ENCODE measurements at places on chromosomes 16 and 17.

DNA sequence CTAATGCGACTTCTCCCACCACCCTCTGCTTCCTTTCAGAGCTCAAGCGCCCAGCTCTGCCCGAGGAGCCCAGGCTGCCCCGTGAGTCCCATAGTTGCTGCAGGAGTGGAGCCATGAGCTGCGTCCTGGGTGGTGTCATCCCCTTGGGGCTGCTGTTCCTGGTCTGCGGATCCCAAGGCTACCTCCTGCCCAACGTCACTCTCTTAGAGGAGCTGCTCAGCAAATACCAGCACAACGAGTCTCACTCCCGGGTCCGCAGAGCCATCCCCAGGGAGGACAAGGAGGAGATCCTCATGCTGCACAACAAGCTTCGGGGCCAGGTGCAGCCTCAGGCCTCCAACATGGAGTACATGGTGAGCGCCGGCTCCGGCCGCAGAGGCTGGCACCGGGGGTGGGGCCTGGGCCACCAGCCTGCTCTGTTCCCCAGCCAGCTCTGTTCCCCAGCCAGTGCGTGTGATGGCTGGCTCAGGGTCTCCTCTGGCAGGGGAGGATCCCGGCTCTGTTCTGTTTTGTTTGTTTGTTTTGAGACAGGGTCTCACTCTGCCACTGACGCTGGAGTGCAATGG is 18.7 kb downstream of the CRISPLD2 start:
- no peak for DNase-seq

- DNase-seq, result no peak
Observed at GRCh38 chr17:57766318-57766943, 21.3 kb upstream of the CCDC182 start.

GRCh38 chr17:77432742-77433141 is 292.0 kb downstream of the SEC14L1 start:
- no peak for DNase-seq

DNA sequence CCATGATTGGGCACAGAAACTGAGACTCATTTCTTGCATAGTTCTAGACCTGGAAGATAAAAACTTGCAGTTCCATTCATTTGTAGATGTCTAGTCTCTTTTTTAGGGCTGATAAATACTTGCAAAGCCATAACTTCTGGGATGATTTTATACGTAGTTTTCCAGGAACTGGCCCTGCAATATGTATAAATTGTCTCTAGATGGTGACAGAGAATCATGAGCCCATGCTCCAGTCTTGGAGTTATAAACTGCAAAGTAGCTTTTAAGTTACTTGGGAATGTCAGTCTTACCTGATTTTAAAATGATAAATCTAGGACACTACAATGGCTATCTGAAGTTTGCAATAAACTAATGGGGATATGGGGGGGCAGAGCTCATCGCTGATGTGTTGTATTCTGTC is 3.0 kb upstream of the ADAMTS18 start:
- DNase-seq, result no peak

DNA sequence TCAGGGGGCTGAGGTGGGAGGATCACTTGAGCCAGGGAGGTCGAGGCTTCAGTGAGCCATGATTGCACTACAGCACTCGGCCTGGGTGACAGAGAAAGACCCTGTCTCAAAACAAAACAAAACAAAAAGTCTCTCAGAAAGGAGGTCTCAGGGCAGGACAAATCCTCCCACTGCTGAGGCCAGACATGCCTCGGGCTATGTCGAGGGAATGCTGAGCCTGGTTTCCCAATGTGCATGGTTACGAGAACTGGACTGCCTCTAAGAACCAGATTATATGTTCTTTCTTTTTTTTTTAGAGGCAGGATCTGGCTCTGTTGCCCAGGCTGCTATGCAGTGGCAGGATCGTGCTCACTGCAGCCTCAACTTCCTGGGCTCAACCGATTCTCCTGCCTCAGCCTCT is 27.6 kb downstream of the TRAP1 start:
- DNase-seq, result no peak

- peak; percentile 77 for DNase-seq
Observed at GRCh38 chr16:11783319-11784037, 13.6 kb downstream of the ZC3H7A start.

GRCh38 chr17:34220752-34221395 is 34.2 kb upstream of the CCL2 start:
- no peak for DNase-seq

DNA sequence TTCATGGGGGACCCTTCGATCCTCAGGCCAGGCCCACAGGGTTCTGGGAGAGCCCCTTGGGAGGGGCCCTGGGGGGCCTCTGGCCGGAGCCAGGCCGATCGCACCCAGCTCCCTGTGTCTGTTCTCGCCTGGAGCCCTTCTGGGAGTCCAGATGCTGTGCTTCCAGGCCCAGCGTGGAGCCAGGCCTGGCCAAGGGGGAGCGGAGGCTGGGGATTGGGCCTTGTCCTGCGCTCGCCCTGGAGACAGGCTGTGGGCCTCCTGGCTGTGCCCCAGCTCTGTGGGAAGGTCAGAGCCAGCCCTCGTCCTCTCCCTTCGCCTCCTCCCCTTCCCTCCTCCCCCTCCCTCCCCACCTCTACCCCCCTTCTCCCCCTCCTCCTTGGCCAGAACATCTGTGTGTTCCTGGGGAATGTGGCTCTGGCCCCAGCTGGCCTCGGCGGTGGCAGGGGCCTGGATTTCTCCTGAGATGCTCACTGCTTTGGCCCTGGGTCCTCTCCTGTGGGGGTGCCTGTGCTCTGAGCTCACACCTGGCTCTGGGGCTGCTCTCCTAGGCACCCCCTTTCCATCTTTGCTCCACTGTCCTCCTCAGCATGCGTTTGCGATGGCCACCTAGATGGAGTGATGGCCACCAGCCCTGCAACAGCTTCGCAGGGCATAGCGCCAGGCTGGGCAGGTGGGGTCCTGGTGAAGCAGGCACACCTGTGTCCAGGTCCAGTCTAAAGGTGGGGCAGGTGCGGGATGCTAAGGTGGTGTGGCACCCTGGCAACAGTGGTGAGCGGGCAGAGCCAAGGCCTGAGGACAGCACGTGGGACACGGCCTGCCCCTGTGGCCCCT is 90.6 kb upstream of the CIBAR2 start:
- no peak for DNase-seq

DNA sequence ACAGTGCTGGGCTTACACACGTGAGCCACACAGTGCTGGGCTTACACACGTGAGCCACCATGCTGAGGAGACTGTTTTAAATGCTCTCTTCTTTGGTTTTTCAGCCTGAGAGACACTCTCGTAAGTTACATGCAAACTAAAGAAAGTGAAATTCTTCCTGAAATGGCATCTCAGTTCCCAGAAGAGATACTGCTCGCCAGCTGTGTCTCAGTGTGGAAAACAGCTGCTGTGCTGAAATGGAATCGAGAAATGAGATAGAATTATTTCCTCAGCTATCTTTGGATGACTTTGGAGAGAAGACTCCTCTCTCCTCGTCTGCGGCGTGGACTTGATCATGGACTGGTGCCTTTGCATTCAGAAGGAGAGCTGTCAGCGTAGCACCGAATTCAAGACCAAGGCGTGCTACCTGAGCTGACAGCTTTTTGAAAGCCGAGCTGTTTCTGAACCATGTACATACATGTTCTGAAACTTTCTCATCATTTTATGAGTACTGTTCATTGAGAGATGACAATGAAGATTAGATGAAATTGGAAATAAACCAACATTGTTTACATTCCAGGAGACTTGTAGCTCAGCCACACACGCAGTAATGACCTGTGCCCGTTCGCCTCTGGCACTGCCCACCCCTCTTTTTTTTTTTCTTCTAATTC is 21.6 kb upstream of the ENDOV start:
- DNase-seq, result no peak

DNA sequence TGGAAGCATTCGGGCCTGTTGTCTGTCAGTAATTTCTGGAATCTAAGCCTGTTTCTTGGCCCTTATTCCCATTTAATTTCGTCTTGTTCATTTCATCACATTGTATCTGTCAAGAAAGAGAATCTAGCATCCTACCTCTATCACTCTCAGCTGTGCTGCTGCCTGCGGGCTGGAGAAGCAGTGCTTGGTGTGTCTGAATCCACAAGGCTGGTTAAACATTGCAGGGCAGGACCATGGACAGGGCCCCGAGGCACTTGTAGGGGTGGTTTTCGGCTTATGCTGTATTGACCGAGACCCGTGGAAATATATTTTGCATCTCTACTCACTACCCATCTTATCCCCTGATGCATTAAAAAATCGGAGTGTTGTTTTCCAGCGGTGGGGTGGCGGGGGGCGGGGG is 3.1 kb downstream of the RAB11FIP4 start:
- DNase-seq, result no peak

GRCh38 chr16:2874912-2875362 is 8.1 kb upstream of the FLYWCH2 start:
- DNase-seq, result peak; percentile 78

DNA sequence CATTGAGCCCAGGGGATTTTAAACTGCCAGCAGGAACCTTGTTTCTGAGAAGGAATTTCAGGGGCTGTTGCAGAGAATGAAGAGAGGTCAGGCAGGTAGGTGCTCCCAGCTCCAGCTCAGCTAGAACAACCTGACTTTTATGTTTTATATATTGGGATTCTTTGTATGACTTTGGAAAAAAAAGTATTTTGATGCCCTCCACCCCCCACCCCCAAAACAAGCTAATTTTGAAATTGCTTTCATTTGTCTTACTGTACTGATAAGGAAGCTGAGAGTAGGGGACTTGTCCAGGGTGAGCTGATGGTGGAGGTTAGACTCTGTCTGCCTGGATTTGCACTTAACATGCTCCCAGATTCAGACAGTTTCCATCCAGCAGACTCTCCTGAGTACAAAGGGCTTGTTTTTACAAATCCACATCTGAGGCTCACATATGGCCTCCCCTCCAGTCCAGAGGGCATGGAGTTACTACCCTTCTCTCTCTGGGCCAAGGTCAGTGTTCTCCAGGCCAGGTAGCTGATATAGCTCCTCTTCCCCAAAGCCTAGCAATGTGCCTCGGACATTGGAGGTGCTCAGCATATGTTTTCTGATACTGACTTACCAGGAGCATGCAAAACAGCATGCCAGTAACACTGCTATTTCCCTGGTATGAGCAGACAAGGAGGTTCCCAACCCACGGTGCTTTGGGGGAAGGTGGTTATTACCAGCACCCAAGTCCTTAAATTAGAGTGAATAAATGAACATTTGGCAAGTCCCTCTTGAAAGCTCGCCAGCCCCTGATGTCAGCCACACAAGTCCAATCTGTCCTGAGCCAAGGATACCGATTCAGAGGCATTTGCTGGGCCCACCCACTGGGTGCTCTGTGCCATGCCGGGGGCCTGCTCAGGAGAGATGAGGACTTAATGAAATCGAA is 11.3 kb downstream of the STX1B start:
- DNase-seq, result no peak

DNA sequence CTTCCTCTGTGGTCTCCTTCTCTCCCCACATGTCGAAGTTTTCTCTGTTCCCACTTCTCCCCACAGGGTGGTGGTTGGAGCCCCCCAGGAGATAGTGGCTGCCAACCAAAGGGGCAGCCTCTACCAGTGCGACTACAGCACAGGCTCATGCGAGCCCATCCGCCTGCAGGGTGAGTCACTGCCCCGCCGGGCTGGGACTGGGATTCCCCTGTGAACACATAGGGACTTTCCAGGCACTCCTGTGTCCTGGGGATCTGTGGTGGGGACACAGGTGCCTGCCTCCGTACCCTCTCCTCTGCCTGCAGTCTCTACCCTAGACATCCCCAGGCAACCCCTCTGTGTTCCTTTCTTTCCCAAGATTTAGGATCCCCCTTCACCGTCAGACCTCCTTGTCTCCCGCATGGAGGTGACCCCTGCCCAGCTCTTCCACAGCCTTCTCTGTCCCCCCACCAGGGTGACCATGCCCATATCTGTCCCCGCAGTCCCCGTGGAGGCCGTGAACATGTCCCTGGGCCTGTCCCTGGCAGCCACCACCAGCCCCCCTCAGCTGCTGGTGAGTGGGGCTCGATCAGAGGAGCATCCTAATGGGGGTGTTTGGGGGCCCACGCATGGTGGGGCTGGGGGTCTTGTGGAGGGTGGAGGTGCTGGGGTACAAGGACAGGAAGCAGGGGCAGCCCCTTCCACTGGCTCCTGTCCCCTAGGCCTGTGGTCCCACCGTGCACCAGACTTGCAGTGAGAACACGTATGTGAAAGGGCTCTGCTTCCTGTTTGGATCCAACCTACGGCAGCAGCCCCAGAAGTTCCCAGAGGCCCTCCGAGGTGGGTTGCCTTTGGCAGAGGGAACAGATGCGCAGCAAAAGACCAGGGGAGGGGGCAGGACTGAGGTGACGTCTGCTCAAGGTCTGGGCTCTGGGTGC is 5.8 kb downstream of the ITGAM start:
- DNase-seq, result peak; percentile 82

- DNase-seq, result no peak
Observed at GRCh38 chr17:42525221-42525620, 10.8 kb upstream of the NAGLU start.

DNA sequence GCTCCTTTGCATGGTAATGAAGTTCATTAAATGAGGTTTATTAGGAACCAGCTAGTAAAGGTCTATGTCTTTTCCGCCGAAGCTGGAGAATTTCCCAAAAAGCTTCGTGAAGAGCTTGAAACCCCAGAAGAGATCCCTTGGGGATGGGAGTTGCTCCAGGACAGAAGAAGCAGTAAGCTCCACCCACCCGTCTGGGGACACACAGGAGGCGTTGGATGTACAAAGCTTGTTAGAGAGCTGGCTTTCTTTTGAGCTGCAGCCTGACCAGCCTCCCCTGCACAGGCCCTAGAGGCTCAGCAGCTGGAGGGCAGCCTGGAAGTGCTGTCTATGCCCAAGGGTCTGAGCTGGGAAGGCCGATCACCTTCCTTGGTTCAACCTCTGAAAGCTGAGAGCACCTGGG is 147.4 kb upstream of the SDK2 start:
- no peak for DNase-seq

- DNase-seq, result no peak
Observed at GRCh38 chr16:7182510-7183109, 150.0 kb upstream of the RBFOX1 start.

- DNase-seq, result no peak
Observed at GRCh38 chr16:80663078-80663477, 122.3 kb downstream of the DYNLRB2 start.

DNA sequence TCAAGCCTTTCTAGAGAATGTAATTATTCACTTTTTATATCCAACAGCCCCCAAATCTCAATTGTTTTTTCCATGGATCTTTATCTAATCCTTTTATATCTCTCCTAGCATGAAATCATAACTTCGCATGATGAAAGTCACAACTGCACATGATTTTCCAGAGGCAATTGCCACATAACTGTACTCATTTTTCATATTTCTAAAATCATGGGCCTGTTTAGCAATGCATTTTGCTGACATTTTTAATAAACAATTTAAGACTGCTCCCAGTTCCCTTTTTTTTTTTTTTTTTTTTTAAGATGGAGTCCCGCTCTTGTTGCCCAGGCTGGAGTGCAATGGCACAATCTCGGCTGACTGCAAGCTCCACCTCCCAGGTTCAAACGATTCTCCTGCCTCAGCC is 83.5 kb downstream of the VMP1 start:
- no peak for DNase-seq

Measured in GM06990 (cell line).